ENCODE measurements at places on chromosomes 11 and 22. TPM values are rescaled to one million over a fixed set of nuclear protein-coding genes. Genes with fewer than 3 reads are reported as not detected.

LMO2 gene
- 9.4 TPM for total RNA-seq

B3GAT3 gene
- total RNA-seq = 29.4 TPM

TIGD3 gene
- 1.0 TPM for total RNA-seq

APOA4 gene
- total RNA-seq = 1.7 TPM

OR52A1 gene
- total RNA-seq = not detected

DDIAS gene
- total RNA-seq = 8.1 TPM

SCT gene
- total RNA-seq = 0.19 TPM

BDNF gene
- 0.24 TPM for total RNA-seq

LRRC10B gene
- total RNA-seq = 4.1 TPM

TCN2 gene
- total RNA-seq = 3.6 TPM

EHBP1L1 gene
- 19.9 TPM for total RNA-seq

NXPE2 gene
- total RNA-seq = 0.05 TPM

TEX12 gene
- 0.09 TPM for total RNA-seq

CREB3L1 gene
- 1.3 TPM for total RNA-seq

TMPRSS4 gene
- 2.5 TPM for total RNA-seq

ROM1 gene
- total RNA-seq = 1.7 TPM

ESRRA gene
- total RNA-seq = 20.5 TPM

FREY1 gene
- 0.52 TPM for total RNA-seq

GANAB gene
- 95.9 TPM for total RNA-seq

RTN4RL2 gene
- total RNA-seq = 0.42 TPM

C11orf52 gene
- total RNA-seq = 1.3 TPM

KDM4E gene
- total RNA-seq = not detected

PAX6 gene
- 0.47 TPM for total RNA-seq

FIBIN gene
- total RNA-seq = 1.9 TPM

DDX25 gene
- total RNA-seq = 0.80 TPM

MRGPRX3 gene
- total RNA-seq = not detected

OR4A16 gene
- total RNA-seq = not detected

OR6T1 gene
- total RNA-seq = not detected

ENTHD1 gene
- 0.85 TPM for total RNA-seq

JAML gene
- total RNA-seq = 58.8 TPM

USP2 gene
- total RNA-seq = 0.19 TPM

ISX gene
- total RNA-seq = not detected

OR8G1 gene
- total RNA-seq = not detected

CHCHD10 gene
- 20.0 TPM for total RNA-seq

DCDC1 gene
- total RNA-seq = 0.28 TPM

C1QTNF4 gene
- total RNA-seq = 1.3 TPM

EFCAB6 gene
- 1.1 TPM for total RNA-seq

GNG3 gene
- total RNA-seq = 0.05 TPM

CALCA gene
- total RNA-seq = 0.61 TPM

CRYBB3 gene
- total RNA-seq = 0.09 TPM

ART5 gene
- total RNA-seq = 0.09 TPM

LARGE2 gene
- 3.5 TPM for total RNA-seq

SLC7A4 gene
- total RNA-seq = 0.19 TPM

CDC45 gene
- total RNA-seq = 31.7 TPM

P4HA3 gene
- total RNA-seq = 0.09 TPM

TRPC6 gene
- 1.3 TPM for total RNA-seq

SEC14L3 gene
- total RNA-seq = 0.05 TPM

POU2AF2 gene
- 1.0 TPM for total RNA-seq

ANKRD13D gene
- 32.1 TPM for total RNA-seq

OR5A1 gene
- total RNA-seq = not detected

Measured in thymus (tissue), 14 donors.